CD8-positive, alpha-beta memory T cell (primary cell): ENCODE measurements at places on chromosomes 2 and 18.

GRCh38 chr2:105100046-105100840 is 62.4 kb downstream of the MRPS9 start:
- DNase-seq: no peak

DNA sequence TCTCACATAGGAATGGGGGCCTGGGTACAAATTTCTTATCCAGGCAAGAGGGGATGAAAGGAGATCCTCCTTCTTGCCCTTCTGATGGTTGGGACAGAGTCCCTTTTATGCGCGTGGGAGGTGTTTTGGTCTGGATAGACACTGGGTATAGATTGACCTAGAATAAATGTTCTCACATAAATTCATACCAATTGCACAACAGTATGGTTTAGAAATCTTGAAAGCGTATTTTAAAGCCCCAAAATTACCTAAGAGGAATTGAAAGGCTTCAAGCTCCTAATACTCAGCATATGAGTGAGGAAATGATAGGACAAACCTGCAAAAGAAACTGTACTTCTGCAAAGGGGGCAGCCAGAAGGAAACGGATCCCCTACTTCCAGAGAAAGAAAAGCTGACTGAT is 2.6 kb upstream of the BCL2 start:
- DNase-seq: no peak

- no peak for DNase-seq
Observed at GRCh38 chr2:19887510-19887909, 14.3 kb downstream of the TTC32 start.

- DNase-seq: no peak
Observed at GRCh38 chr18:44896846-44897245, 216.2 kb downstream of the SETBP1 start.

DNA sequence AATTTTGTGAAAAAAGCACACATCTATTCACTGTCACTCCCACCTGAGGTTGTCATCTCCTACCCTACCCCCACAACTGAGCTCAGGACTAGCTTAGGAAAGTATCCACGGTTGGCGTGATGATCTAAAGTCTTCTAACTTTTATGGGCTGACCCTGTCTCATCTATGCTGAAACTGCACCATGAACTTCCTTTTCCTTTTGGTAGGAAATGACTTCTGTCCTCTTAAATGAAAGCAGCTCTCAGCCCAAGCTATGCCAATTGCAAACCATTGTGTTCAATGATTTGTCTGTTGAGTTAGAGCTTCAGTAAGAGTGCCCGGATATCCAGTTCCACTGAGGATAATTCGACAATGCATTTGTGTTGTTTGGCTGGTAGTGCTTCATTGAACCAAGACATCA is 52.7 kb downstream of the ARHGAP25 start:
- DNase-seq: no peak

- DNase-seq: no peak
Observed at GRCh38 chr2:216695401-216695821, at the start of gene IGFBP5. IGFBP5 (minus strand) TSS chr2:216695549; CDS start chr2:216694775, 774 bp downstream.

- no peak for DNase-seq
Observed at GRCh38 chr18:3086871-3087270, 73.9 kb upstream of the LPIN2 start.

- no peak for DNase-seq
Observed at GRCh38 chr18:58495207-58495606, 133.7 kb downstream of the ALPK2 start.

GRCh38 chr2:231348173-231348572 is 47.3 kb upstream of the B3GNT7 start:
- no peak for DNase-seq

- DNase-seq: no peak
Observed at GRCh38 chr2:197606180-197606579, 69.2 kb downstream of the RFTN2 start.

GRCh38 chr2:166180951-166181812 is 53.4 kb upstream of the SCN1A start:
- no peak for DNase-seq

DNA sequence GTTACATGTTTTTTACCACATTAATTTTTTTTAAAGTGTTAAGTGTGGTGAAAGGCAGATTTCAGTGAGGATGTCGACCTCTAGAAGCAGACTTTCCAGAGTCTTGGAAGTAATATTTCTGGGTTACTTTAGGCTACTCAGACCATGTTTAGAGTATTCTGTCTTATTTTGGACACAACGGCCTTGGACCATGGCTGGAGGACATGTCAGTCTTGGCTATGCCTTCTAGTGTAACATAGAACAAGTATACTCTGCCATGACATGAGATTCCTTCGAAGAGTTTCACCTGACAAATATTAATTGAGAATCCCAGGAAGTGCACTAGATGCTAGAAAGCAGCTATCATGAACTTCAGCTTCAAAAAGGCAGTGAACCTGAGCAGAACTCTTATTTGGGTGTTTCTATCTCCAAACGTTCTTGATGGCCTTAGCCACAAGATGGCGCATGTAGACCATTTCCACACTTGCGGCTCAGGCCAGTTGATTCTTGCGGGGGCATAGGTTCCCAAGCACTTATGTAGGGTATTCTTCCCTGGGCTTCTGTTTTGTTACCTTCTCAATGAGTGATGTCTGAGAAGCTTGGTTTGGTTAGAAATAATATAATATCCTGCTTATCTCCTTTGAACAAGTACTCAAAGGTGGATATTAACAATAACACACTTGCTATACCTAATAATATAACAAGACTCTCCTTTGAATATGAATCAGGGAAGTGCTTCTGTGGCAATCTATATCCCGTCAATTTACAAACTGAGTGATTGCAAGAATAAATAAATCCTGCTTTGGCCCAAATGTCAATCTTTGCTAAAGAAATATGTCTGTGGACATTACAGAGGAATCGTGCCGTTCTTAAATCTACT is 62.0 kb downstream of the CACNB4 start:
- DNase-seq: peak; percentile 28

DNA sequence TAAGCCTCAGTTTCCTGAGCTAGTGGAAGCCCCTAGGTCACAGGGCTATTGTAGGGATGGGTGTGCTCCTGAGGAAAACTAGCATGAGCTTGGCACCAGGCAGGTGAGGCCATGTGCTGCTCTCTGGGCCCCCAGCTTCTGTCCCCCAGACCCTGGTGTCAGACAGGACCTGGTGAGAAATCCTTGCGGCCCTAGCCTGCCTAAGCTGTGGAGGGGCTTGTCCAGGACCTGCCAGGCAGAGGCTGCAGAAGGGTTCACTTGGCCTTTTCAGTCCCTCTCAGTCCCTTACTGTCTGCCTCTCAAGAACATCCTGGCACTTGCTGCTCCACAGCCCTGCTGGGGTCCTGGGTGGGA is 58.4 kb downstream of the ZFP36L2 start:
- DNase-seq: no peak

GRCh38 chr2:27829791-27830190 is 58.3 kb downstream of the MRPL33 start:
- DNase-seq: no peak

GRCh38 chr2:171432206-171432968 is 1.4 kb downstream of the METTL8 start:
- DNase-seq: no peak

DNA sequence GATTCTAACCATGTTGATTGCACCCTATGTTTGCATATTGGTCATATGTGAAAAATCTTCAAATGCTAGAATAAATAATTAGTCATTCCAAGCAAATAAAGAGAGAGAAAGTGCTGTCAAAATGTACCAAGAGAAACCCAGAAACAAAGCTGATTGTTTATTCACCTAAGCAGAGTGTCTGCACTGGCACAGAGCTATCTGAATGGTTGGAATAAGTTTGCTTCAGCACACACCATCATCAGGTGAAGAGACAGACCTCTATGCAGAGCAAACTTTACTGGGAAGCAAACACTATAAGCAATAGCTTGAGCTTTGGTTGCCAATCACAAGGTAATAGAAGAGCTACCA is 25.4 kb downstream of the DSG4 start:
- DNase-seq: no peak

DNA sequence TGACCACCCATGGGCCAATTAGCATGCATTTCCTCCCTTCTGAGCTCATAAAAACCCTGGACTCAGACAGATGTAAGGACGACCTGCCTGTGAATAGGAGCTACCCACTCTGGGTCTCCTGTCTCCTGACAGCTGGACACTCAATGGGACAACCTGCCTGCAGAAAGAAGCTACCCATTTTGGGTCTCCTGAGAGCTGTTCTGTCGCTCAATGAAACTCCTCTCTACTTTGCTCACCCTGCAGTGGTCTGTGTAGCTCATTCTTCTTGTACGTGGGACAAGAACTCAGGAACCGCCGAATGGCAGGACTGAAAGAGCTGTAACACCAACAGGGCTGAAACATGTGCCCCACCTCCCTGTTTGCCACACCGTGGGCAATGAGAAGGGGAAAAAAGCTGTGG is 60.3 kb upstream of the DYNC1I2 start:
- no peak for DNase-seq

GRCh38 chr18:44741085-44741484 is 60.4 kb downstream of the SETBP1 start:
- no peak for DNase-seq

GRCh38 chr2:40173276-40173675 is 278.6 kb downstream of the SLC8A1 start:
- no peak for DNase-seq

- DNase-seq: no peak
Observed at GRCh38 chr2:46082531-46083485, 214.4 kb upstream of the EPAS1 start.

DNA sequence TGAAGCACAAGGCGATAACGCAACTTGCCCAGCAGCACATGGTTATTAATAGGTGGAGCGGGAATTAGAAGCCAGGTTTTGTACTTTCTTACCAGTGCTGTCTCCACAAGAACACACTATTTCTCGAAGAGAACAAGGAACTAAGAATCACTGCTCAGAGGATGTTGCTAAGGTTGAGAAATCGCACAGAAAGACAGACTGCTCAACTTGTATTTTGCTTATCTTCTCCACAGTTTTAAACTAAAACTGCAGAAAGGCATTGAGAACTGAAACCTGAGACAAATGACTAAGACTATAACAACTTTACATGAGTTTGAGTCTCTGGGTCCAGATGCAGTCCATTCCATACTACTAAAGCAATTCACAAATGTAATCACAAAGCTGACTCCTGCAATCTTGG is 6.2 kb downstream of the PRKD3 start:
- DNase-seq: no peak

DNA sequence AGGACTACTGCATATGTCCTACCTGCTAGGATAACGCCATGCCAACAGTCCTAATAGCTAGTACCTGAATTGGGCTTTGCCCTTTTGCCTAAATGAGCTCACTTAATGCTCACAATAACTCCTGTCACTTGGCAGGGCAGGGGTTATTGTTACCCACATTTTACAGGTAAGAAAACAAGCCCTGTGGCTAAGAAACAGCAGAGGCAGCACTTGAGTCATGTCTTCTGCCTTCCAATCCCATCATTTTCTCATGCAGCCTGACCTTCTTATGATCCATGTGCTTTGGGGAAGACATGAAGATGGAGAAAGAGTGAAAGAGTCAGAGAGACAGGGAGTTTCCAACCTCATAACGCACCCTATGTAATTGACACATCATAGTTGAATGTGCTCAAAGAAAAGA is 33.6 kb upstream of the LPIN1 start:
- no peak for DNase-seq

DNA sequence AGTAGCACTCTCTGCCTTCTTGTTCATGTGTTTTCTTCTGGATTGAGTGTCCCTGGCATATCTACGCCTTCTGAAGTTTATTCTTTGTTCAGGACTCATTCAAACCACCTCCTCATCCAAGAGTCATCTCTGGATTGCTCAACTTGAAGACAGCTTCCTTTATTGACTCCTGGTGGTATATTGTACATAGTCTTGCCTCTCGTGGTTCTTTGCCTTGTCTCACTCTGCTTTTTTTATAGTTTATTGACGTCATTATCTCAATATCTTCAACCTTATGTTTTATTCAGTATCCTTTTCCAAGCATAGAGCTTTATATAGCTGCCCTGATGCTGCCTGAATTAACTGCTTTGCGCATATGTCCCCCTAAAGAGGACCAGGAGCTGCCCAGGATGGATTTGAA is 161.7 kb downstream of the INSIG2 start:
- DNase-seq: no peak

- DNase-seq: peak; percentile 87
Observed at GRCh38 chr2:126657636-126658318, 1.8 kb downstream of the GYPC start.
